Activated T-helper 2 cell treated with anti-CD3 and anti-CD28 coated beads, Interferon-gamma antibody, Interleukin-2, Interleukin-4, amounts not matched to agents 10 μg/mL and 5 μg/mL and 100 μg/mL, durations not matched to agents 14 hours and 24 hours and 36 hours (primary cell): ENCODE measurements at places on chromosomes 6 and 20.
A peak's percentile ranks its signal among the peaks of the same experiment; 100 is the strongest.

DNA sequence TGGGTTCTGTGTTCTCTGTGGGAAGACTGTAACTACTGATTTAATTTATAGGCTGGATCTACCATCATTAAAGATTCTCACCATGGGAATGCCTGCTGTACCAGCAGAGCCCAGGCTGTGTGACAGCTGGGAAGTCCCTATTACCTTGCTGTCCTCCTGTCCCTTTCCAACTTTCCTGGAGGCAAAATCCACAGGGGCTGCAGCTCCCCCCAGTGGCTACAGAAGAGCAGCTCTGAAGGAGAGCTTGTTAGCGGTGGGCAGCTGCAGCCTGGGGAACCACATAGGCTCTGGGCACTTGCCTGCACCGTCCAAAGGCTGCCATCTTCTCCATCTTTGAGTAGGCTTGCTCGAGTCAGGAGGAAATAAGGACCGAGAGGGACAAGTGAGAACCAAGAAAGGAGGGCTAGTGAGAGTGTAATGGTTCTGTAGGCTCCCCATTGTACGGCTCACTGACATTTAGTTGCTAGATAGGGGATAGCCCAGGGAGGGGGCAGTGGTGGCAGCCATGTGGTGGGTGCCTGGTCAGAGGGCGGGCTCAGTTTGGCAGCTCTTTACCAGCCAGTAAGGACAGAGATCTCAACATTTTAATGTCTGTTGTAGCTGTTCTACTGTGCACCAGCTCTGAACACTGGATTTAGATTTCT is 155.1 kb upstream of the MLIP start:
- peaks cover 11% of the 10 kb centered on the region for H3K27me3 ChIP-seq
- H3K4me1 ChIP-seq: no peaks in the 10 kb centered on the region
- no peak overlapping the region for H3K27ac ChIP-seq
- H3K4me3 ChIP-seq: no peak overlapping the region
- H3K36me3 ChIP-seq: no peaks in the 10 kb centered on the region

DNA sequence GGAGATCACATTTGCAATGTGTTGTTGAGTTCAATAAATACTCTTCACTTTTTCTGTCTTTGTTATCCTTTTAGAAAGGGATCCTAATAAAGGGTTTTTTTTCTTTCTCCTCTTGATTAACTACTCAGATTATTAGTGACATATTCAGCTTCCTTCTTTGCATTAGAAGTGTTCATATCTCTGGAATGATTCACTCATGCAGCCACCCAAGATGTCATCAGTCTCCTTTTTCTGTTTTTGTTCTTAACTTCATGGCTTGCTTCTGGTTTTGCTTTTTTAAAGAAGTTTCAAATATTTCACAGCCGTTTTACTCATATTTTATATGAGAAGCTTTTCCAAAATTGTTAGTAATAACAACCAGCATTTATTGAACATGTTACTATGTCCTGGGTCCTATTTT is 187.6 kb downstream of the TMEM242 start:
- no peak overlapping the region for H3K4me3 ChIP-seq
- H3K4me1 ChIP-seq: peaks cover 11% of the 10 kb centered on the region
- H3K27me3 ChIP-seq: no peaks in the 10 kb centered on the region

DNA sequence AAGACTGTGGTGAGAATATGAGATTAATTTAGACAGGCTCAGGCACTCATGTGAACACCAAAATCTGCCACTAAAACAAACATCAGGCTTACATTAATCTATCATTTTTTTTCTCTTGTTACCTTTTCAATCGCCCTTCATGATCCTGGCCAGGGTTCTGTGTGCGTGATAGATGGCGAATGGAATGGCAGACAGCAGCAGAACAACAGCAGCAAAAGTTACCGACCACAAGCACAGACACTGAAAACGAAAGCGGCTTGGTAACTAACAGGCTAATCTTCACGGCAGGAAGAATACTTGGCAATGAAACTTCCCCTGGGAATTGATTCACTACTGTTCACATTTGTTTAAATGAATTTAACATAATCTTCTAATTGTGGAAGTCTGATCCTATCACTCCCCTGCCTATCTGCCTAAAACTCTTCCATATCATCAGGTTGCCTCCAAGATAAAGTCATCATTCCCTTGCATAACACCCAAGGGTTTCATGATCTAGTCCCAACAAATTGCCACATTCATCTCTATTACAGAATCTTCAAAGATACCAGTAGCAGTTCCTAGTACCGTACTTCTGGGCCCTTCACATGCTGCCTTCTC is 28.7 kb downstream of the PTPRK start:
- peaks cover 3% of the 10 kb centered on the region for H3K4me1 ChIP-seq
- H3K4me3 ChIP-seq: no peak overlapping the region
- H3K36me3 ChIP-seq: no peaks in the 10 kb centered on the region
- H3K27me3 ChIP-seq: peaks cover 11% of the 10 kb centered on the region
- no peak overlapping the region for H3K27ac ChIP-seq

GRCh38 chr20:49104365-49104648 is 58.2 kb downstream of the CSE1L start:
- H3K27me3 ChIP-seq: no peaks in the 10 kb centered on the region
- peaks cover 59% of the 10 kb centered on the region for H3K36me3 ChIP-seq

DNA sequence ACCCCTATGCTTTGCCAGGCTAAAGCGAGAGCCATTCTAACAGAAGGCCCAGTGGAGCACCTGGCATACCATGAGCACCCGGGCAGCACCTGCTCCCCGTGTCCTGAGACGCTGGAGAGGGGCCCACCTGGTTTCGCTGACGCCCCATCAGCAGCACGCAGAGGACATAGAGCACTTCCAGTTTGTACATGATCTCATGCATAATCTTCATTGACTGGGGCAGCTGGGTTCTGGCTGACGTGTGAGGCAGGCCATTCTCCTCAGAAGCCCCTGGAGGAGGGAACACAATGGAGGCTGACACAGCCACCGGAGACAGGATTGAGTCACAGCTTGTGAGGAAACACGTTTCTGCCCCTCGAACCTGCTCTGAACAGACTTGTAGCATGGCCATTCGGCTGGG is 65.4 kb downstream of the MYH7B start:
- no peak for DNase-seq
- H3K27ac ChIP-seq: no peak overlapping the region
- H3K4me1 ChIP-seq: peaks cover 3% of the 10 kb centered on the region
- H3K4me3 ChIP-seq: no peak overlapping the region
- H3K36me3 ChIP-seq: peaks cover 68% of the 10 kb centered on the region

DNA sequence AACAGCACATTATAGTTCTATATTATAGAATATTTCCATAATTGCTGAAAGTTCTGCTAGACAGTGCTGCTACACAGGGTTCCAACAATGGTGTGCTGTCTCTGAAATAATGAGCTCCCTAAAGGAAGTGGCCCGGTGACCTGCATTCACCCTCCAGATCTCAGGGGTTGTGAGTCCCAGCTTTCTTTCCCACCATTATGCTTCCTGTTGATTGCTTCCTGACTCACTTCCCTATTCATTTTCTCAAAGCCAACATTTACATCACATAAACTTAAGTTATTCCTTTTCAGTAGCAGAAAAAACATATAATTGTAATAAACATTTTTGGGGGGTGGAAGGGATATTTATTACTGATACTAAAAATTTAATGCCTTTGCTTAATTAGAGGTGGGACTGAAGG is 12.9 kb upstream of the CCN6 start:
- DNase-seq: no peak
- no peak overlapping the region for H3K4me3 ChIP-seq
- peaks cover 6% of the 10 kb centered on the region for H3K36me3 ChIP-seq
- H3K27ac ChIP-seq: no peak overlapping the region

DNA sequence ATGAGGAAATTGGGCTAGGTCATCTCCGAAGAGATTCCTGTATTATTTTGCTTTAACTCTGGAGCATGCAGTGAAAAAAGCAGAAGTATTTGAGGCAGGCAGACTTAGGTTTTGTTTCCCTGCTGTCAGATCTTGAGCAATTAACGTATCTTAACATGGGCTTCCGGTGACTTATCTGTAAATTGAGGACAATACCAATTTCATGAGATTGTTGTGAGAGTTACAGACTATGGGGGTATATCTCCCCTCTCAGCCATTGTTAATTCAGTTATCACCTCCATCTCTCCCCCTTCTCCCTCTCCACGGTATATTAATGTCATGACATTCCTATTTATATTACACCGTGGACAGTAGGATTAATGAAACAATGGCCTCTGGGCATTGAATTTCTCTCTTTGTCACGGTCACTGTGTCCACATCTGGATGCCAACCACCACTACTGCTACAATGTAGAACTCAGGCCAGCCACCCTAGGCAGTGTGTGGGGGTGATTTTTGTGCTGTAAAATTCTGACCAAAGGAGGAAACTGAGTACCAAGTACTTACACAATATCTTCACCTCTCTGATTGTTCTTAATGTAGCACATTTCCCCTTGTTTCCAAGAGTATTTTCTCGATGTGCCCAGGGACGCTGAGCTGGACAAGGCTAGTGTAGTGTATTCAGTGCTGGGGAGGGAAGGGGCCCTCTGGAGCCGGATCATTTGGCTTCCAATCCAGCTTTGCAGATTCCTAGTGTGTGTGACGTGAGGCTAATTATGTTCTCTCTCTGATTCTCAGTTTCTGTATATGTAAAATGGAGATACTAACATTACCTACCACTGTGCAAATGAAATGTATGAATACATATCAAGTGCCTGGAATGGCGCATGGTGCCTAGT is 77.2 kb downstream of the GCNT2 start:
- H3K36me3 ChIP-seq: no peaks in the 10 kb centered on the region
- no peak overlapping the region for H3K27ac ChIP-seq
- peaks cover 2% of the 10 kb centered on the region for H3K4me1 ChIP-seq
- no peaks in the 10 kb centered on the region for H3K27me3 ChIP-seq

DNA sequence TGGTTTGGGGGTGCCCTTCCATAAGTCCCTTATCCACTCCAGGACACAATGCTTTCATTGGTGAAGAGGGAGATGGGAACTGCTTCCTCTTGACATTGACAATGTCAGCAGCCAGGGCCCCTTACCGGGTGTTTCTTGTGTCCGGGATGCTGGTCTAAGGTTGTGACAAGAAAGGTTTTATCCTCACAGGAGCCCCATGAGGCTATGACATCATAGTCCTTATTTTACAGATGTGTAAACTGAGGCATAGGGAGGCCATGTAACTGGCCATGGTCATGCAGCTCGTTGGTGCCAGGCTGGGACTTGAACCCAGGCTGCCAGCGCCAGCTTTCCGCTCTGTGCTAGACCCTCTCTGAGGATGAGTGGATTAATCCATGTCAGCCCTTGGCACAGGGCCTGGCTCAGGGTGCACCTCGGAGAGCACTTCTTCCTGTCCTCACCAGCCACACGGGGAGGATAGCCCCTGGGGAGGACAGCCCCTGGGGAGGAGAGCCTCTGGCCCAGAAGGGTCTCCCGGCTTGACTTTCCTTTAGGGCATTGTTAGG is 157.3 kb downstream of the SYCP2 start:
- H3K27me3 ChIP-seq: no peaks in the 10 kb centered on the region
- no peak overlapping the region for H3K4me3 ChIP-seq
- H3K4me1 ChIP-seq: no peaks in the 10 kb centered on the region

- no peaks in the 10 kb centered on the region for H3K36me3 ChIP-seq
- H3K4me1 ChIP-seq: no peaks in the 10 kb centered on the region
- no peaks in the 10 kb centered on the region for H3K27me3 ChIP-seq
- H3K4me3 ChIP-seq: no peak overlapping the region
Measured at GRCh38 chr6:101607111-101607690, 213.7 kb downstream of the GRIK2 start.

GRCh38 chr20:36573798-36574365 is 485 bp downstream of the TGIF2 start:
- no peak for DNase-seq
- peak overlapping the region; percentile 55 for H3K27ac ChIP-seq
- peaks cover 34% of the 10 kb centered on the region for H3K4me1 ChIP-seq
- H3K27me3 ChIP-seq: no peaks in the 10 kb centered on the region
- H3K4me3 ChIP-seq: peak overlapping the region; percentile 57

DNA sequence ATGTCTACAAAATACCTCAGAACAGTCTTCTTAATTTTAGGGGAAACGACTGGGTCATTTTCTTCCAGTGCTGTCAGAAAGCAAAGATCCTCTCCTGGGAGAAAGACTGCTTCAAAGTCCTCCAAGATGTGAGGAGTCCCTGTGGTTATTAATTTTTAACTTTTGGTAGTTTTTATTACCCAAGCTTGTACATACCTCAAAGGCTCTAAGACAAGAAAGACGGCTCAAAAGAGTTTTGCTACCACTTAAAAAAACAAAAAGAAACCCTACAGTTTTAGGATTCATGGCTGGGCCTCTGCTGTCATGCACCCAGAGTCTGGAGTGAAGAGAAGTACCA is 56.1 kb upstream of the APCDD1L start:
- no peaks in the 10 kb centered on the region for H3K4me1 ChIP-seq
- no peak overlapping the region for H3K27ac ChIP-seq
- H3K27me3 ChIP-seq: peaks cover 6% of the 10 kb centered on the region
- no peak overlapping the region for H3K4me3 ChIP-seq
- H3K36me3 ChIP-seq: no peaks in the 10 kb centered on the region

GRCh38 chr6:117960877-117961276 is 53.8 kb downstream of the SLC35F1 start:
- no peaks in the 10 kb centered on the region for H3K4me1 ChIP-seq
- no peak overlapping the region for H3K27ac ChIP-seq
- no peak for DNase-seq
- no peaks in the 10 kb centered on the region for H3K36me3 ChIP-seq

- no peak overlapping the region for H3K4me3 ChIP-seq
- H3K4me1 ChIP-seq: peaks cover 39% of the 10 kb centered on the region
- DNase-seq: no peak
- no peaks in the 10 kb centered on the region for H3K27me3 ChIP-seq
- H3K27ac ChIP-seq: no peak overlapping the region
Measured at GRCh38 chr20:53735536-53736050, 142.0 kb upstream of the ZNF217 start.

DNA sequence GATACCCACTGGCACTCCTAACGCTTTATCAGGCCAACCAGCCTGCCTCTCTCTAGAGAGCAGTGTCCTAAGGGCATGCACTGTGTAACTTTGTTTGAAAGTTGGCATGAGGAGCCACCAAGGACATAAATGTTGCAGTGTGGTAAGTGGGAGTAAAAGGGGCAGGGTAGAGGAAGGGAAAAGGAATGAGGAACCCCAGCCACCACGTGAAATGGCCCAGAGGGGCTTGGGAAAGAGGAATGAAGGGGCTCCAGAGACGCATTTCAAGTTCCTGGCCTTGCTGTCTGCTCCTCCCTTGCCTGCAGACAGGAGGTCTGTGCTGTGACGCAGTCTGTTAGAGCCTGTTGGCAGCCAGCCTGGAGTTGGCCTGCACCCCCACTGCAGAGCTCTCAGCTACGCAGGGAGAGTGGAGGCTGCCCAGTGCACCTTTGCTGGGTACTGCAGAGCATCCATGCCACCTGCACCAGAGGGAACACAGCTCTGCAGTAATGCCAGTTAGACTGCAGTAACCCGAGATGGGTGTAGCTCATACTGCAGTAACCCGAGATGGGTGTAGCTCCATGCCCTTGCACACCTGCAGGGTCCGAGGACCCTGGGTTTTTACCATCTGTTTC is 86.8 kb upstream of the SNAP25 start:
- H3K4me3 ChIP-seq: no peak overlapping the region
- H3K27ac ChIP-seq: no peak overlapping the region
- H3K36me3 ChIP-seq: no peaks in the 10 kb centered on the region

- H3K27me3 ChIP-seq: peaks cover 13% of the 10 kb centered on the region
- peaks cover 3% of the 10 kb centered on the region for H3K4me1 ChIP-seq
- no peak for DNase-seq
- no peak overlapping the region for H3K4me3 ChIP-seq
Measured at GRCh38 chr20:8373579-8373978, 241.5 kb downstream of the PLCB1 start.

- H3K4me3 ChIP-seq: no peak overlapping the region
- H3K36me3 ChIP-seq: no peaks in the 10 kb centered on the region
- H3K27me3 ChIP-seq: no peaks in the 10 kb centered on the region
- H3K4me1 ChIP-seq: no peaks in the 10 kb centered on the region
- DNase-seq: no peak
Measured at GRCh38 chr6:121596441-121596840, 161.0 kb downstream of the GJA1 start.

GRCh38 chr6:85677234-85677956 is 34.7 kb upstream of the SYNCRIP start:
- peak overlapping the region; percentile 84 for H3K27ac ChIP-seq
- no peaks in the 10 kb centered on the region for H3K27me3 ChIP-seq
- peak overlapping the region; percentile 99 for H3K4me3 ChIP-seq
- peaks cover 71% of the 10 kb centered on the region for H3K36me3 ChIP-seq
